Neural progenitor cell (in vitro differentiated cells): ENCODE measurements at places on chromosomes 6 and 20. TPM values are rescaled to one million over a fixed set of nuclear protein-coding genes. Genes with fewer than 3 reads are reported as not detected.

- DNase-seq, result peak; percentile 85
Observed at GRCh38 chr6:89895276-89895874, 1.1 kb downstream of the GJA10 start.

DNA sequence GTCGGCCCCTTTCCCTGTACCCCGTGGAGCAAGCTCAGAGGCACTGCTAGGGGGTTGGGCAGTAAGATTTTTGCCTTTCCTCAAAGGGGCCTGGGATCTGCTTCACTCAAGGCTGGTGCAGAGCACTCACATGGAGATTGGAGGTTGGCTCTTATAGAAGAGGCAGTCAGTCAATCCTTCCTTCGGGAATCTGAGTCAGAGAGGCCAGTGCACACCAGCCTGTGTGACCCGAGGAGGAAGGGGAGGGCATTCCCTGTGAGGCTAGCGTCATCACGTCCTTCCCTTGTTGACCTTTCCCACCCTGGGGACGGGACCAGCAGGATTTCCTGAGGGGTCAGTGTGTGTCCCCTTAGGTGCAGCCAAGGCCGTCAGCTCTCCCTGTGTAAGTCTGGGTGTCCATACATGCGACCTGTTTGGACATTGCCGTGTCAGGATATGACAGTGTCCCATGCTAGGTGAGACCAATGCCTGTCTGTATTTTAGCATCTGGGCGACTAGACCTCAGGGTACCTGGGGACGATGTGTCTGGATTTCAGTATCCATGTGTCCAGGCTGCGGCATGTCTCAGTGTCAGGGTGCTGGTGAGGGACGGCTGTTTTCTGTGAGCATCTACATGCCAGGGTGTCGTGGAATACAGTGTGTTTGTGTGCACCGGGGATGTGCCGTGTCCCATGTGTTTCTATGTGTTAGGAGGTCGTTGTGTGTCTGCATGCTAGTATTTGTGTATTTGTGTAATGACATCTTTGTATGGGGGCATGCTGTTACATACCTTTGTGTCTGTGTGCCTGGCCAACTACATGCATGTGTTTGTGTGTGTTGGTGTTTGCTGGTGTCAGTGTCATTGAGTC is 2.8 kb upstream of the ZNF512B start:
- DNase-seq, result no peak

- no peak for DNase-seq
Observed at GRCh38 chr20:53448875-53449274, 144.8 kb downstream of the ZNF217 start.

GRCh38 chr6:35044145-35044745 is 96.9 kb downstream of the TCP11 start:
- DNase-seq, result peak; percentile 67

DNA sequence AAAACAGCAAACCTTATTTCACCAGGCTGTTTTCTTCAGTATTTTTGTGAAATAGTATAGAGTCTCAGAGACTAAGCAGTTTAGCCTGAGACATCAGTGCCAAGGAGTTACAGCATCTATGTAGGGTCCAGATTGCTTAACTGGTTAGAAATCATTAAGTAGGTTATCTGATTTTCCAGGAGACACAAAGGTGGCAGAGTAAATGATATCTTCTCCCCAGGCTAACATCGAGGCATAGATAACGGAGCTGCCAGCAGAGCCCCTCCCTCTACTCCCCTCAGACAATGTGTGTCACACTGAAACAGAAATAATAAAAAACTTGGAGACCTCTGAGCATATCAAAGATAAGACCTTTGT is 473.0 kb upstream of the CITED2 start:
- no peak for DNase-seq

DNA sequence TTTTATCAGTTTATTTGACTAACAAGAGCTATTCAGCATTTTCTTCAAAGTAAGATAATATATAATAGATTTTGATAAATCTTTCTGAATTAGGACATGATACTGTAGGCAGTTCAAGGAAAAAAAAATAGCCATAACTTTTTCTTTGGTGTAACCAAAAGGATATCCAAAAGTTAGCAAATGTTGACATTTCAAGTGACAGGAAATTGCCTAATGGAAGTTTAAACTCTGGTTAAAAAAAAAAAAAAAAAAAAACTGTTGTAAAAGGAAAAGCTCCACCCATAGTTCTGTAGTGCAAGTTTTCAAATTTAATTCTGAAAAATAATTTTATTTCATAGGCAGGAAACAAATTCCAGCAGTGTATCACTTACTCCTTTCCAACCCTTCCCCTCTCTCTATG is 18.8 kb downstream of the HEBP2 start:
- no peak for DNase-seq

GRCh38 chr6:80174900-80175572 is 68.6 kb downstream of the BCKDHB start:
- DNase-seq, result no peak

GRCh38 chr6:48928937-48929336 is 534.1 kb downstream of the MMUT start:
- DNase-seq, result peak; percentile 22

DNA sequence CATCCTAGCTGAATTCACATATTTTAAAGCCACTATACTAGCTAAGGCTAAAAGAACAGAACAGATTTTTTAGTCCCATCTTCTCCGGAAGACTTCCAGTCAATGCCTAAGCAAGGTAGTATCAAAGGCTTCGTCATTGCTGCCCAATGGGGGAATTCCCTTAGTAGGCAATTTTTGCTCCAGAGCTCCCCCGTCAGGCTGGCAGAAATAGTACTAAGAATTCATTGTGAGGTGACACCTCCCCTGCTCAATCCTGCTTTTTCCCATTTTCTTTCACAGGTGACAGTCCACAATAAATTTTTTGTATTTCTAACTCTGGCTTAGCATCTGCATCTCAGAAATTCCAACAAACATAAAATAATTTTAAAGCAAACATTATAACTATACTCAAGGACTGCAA is 52.8 kb upstream of the SRSF6 start:
- DNase-seq, result peak; percentile 28

GRCh38 chr6:161200610-161201370 is 73.1 kb downstream of the AGPAT4 start:
- DNase-seq, result no peak

DNA sequence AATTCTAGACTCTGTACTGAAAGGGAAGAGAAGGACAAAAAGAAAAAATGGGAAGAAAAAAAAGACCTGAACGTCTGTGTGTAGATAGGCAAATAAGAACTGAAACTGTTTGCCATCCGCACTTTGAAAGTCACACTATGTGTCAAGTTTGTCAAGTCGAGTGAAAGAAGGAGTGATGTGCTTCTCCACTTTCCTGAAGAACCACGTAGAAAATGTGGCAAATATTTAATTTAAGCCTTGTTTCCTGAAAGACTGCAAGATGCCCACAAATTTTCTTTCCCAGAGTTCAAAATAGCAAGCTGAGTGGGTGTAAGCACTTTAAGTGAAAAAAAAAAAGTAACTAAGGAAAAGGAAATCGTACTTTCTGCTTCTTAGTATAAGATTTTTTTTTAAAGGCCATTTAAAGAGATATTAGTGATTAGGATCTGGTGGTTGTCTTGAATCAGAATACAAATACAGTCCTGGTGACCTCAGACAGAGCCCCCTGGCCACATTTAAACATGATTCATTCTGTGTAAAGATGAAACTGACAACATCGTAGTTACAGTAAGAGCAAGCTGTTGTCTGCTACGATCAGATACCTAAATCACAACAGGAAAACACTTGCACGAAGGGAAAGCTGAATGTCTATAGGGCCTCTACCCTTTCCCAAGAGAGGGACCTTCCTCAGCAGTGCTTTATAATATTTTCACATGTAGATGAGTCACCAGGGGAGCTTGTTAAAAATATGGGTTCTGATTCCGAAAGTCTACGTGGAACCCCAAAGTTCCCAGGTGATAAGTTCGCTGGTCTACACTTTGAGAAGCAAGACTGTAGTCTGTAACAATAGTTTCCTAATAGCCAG is 102.3 kb downstream of the HIVEP2 start:
- DNase-seq, result no peak

GRCh38 chr20:37331060-37331857 is 14.7 kb upstream of the SRC start:
- no peak for DNase-seq

- no peak for DNase-seq
Observed at GRCh38 chr20:8228315-8228714, 96.2 kb downstream of the PLCB1 start.

DNA sequence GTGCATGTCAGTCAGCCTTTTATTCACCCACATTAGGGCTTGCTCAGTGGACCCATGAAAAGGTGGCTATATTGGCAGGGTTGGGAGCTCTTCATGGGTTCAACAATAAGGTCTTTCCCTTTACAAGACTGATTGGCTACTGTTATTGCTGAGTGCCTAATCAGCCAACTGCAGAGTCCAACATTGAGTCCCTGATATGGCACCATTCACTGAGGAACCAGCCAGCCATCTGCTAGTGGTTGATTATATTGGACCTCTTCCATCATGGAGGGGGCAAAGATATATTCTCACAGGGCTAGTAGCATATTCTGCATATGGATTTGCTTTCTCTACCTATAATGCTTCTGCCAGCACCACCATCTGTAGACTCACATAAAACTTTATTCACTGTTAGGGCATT is 69.9 kb downstream of the CDKAL1 start:
- DNase-seq, result no peak

C20orf96 gene
- total RNA-seq, result 5.0 and 6.0 TPM in 2 replicates

PACRG gene
- total RNA-seq, result 0.30 and 0.37 TPM in 2 replicates

CCN6 gene
- not detected in 2 replicates for total RNA-seq

RBPJL gene
- not detected in 2 replicates for total RNA-seq

PDYN gene
- 0.12 and 0.30 TPM in 2 replicates for total RNA-seq

GHRH gene
- 3.2 TPM in 1 of 2 replicates, not detected in the other for total RNA-seq

HCRTR2 gene
- total RNA-seq, result 0.06 TPM in 1 of 2 replicates, not detected in the other

FOXS1 gene
- 0.53 TPM in 1 of 2 replicates, not detected in the other for total RNA-seq

NKX2-4 gene
- total RNA-seq, result not detected in 2 replicates

MTCH1 gene
- total RNA-seq, result 144 and 250 TPM in 2 replicates
